Activated naive CD8-positive, alpha-beta T cell treated with anti-CD3 and anti-CD28 coated beads, Interleukin-2, amount 50 U/mL, for 16 hours (primary cell): ENCODE measurements at places on chromosomes 4 and X.

GRCh38 chr4:42341518-42342026, 55.7 kb upstream of the SHISA3 start:
- DNase-seq, result no peak

- no peak for DNase-seq
Observed at GRCh38 chr4:1720163-1720983, 750 bp downstream of the TMEM129 start.

DNA sequence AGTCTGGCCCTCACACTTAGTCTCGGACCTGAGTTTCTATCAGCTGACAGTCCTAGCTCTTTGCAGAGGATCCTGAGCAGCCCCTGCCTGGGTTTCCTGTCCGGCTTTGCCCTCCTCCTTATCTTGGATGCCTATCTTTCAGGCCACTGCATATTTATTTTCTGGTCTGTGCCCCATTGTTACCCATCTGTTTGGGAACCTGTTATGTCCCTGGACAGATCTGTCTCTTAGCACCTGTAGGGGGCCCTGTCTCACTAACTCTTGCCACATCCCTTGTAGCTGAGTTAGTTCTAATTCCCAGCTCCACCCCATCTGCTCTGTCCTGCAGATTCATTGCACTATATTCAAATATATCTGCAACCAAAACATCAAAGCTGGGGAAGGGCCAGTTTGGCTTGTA, 514.9 kb upstream of the LCORL start:
- DNase-seq, result no peak

GRCh38 chr4:8916906-8917305, 45.3 kb upstream of the HMX1 start:
- no peak for DNase-seq

DNA sequence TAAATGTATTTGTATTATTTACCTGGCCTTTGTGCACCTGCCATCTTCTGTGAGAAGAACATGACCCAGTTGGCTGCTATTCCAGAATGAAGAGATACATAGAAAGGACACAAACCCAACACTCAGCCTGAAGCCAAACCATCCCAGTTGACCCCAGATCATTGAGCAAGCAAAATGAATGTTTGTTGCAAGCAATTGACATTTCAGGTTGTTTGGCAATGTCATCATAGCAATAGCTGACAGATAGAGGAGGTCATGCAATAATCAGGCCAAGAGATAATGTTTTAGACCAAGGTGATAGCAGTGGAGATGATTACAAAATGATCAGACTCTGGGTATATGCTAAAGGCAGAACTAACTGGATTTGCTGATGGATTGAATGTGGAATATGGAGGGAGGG, 71.2 kb upstream of the TMEM164 start:
- no peak for DNase-seq

DNA sequence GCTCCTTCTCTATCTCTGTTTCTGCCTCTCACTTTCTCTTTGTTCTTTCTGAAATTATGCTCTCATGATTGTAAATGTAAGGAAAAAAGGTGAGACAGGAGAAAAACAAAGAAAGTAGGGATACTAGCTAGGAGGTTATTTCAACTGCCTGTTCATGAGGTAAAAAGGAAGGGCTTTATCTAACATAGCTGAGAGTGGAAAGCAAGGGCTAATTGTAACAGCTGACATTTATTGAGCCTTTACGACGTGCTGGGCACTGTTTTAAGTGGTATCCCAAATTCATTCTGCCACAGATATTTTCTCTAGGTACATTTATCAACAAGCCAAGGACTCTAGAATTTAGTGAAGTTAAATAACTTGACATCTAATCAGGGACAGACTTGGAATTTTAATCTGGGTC, 133.1 kb upstream of the GNPDA2 start:
- no peak for DNase-seq

DNA sequence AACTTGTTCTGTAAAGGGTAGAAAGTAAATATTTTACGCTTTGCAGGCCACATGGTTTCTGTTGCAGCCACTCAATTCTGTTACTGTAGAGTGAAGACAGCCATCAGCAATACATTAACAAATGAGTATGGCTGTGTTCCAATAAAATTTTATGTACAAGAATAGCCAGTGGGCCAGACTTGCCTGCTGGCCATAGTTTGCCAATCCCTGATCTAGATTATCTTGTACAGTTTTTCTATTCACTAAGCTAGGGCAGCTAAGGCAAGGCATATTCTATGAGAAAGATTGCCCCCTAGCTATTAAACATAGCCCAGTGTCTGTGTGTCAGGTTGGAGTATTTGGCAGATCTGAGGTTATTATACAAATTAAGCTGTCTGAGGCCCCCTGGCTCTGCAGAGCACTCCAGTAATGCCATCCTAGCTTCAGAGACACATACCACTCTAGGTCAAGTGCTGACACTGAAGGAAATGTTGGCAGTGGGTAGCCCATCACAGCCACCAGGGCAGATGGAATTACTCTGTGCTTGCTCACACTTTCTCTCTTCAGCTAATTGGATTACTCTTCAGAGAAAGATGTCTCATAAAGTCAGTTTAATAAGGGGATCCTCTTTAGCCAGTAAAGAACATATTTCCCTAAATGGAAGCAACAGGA, 40.7 kb downstream of the MTTP start:
- no peak for DNase-seq

GRCh38 chr4:181245326-181245725, 997.9 kb upstream of the TENM3 start:
- no peak for DNase-seq

- DNase-seq, result no peak
Observed at GRCh38 chr4:23038626-23039491, 346.1 kb downstream of the GBA3 start.

DNA sequence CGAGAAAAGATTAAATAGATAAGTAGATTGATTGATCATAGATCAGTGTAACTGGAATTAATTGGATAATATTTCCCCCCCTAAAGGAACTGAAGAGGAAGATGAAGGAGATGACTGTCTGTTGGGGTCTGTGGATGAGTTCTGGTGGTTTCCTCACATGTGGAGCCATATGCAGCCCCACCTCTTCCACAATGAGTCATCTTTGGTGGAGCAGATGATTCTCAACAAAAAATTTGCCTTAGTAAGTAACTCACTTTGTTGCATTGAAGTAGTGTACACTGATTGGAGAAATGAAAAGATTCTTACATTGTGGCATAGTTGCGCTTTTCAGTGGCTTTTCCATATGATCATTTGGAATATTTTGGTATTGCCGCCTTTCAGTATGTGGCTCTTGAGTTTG, 80.4 kb downstream of the NDST3 start:
- DNase-seq, result no peak

- no peak for DNase-seq
Observed at GRCh38 chrX:142156567-142156966, 48.5 kb downstream of the MAGEC2 start.

DNA sequence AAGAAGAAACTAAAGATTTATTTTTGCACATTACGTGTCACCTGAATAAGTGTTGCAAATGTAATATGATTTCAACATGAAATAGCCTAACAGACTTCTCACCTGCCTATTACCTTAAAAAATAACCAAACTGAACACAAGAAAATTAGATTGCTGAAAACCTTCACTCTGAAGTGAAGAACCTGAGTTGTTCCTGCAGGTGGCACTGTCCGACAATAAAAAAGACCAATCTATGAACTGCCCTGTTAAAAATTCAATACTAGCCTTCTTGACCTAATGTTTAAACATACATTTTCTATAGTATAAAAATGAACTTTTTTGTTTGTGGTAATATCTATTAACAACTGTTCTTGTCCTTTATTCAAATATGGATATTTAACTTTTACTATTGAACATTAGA, 69.2 kb upstream of the PNPLA4 start:
- DNase-seq, result no peak

DNA sequence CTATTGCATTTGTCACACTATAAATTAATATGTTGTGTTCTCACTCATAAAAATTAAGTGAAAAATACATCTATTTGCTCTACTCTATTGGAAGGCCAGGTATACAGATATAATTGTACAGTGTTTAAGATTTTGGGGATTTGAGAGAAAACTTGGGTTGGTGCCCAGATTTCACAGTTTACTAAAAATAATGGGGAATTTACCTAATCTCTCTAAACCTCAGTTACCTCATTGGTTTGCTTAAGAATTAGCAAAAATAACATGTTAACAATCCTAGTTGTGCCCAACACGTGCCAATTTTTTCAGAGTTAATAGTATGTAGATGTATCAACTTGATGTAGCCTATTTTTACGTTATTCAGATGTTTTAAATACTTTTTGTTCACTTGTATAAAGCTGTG, 1495.3 kb upstream of the PCDH7 start:
- no peak for DNase-seq

DNA sequence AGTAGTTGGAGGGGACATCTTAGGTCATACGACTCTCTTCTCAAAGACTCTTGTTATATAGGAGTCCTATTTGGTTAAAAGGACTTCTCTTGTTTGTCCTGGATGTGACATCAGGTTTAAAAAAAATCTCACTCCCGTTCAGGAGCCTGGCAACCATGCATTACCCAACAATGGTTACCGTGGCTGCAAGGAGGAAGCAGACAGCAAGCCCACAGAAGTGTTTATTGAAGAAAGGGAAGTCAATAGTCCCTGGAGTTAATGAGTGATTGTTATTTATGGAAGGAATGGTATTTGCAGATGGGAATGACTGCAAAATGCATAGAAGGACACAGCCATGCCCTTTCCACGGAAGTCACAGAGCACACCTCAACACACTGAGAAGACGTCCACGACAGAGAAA, 75.9 kb upstream of the ENPP6 start:
- no peak for DNase-seq

DNA sequence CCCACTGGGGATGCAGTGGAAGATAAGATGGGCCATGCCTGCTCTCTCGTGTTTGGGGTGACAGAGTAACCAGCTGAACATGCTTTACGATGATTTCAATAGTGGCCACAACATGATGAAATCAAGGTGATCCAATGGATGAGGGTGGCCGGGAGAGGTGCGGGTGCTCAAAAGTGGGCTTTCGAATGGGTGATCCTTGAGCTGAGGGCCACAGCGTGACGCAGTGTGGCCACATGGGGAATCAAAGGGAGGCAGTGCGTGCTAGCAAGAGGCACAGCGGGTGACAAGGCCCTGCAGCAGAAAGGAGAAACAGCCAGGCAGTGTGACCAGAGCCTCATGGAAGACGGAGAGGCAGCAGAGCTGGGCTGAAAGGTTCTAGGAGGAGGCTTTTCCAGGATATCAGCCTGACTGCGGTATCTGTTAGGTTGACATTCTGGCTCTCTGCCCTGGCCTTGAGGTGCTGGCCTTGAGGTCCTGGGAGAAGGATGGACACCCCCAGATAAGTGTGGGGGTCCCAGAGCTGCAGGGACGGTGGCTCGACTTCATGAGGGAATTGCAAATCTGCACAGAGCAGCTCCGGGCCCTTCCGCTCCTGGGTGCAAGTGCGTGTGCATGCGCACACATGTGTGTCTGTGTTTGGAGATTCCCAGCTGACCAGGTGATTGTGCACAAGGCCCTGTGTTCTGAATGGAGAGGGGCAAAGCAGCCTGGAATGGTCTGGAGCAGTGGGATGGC, 38.0 kb upstream of the GPR78 start:
- DNase-seq, result no peak

GRCh38 chr4:148827781-148828180, 385.6 kb upstream of the NR3C2 start:
- DNase-seq, result no peak

- no peak for DNase-seq
Observed at GRCh38 chr4:1770245-1770644, 22.8 kb upstream of the FGFR3 start.

DNA sequence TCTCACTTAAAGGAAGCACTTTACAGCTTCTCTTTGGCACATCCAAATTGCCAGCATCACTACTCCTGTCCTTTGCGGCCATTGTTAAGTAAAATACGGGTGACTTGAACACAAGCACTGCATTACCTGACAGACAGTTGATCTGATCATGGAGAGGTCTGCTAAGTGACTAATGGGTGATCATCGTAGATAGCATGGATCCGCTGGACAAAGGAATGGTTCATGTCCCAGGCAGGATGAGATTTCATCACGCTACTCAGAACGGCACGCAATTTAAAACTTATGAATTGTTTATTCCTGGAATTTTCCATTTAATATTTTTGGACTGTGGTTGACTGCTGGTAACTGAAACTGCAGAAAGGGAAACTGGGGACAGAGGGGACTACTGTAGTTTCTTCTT, 94.1 kb downstream of the NEUROG2 start:
- DNase-seq, result no peak

GRCh38 chr4:46387956-46388355, 2.0 kb downstream of the GABRA2 start:
- DNase-seq, result no peak

DNA sequence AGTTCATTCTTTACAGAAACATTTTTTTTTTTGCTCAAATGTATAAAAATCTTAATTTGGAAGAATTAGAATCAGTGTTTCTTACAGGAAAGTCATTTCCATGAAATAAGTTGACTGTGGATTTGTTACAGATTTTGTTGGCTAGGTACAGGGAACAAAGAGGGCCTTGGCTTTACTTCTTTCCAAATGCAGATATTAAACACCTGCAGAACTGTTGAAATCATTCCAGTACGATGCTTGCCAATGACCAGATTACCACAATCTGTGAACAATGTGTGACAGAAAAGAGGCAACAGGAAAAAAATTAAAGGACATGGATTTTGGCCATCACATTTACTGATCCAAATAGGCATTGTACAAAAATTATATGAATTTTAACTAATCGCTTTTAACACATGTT, 70.8 kb downstream of the ANXA10 start:
- no peak for DNase-seq
